Inflammatory macrophage treated with lipopolysaccharide for 1 hour (primary cell): ENCODE measurements at places on chromosomes 12 and 14.

DNA sequence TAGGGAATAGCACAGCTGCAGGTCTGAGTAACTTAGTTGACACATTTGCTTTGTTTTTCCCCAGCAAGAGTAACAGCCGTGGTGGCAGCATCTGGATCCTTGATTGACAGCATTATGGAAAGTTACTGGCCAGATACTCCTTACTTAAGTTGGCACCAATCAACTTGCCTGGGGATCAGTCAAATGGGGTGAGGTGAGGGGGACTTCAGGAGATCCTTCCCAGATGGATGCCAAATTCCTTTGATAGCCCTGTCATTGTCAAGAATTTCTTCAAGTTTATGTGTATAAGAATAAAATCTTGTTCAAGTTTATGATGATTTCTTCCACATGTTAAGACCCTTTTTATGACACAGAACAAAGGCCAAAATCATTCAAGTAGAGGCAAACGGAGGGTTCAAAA is 618.4 kb downstream of the SLC6A15 start:
- no peak for DNase-seq

DNA sequence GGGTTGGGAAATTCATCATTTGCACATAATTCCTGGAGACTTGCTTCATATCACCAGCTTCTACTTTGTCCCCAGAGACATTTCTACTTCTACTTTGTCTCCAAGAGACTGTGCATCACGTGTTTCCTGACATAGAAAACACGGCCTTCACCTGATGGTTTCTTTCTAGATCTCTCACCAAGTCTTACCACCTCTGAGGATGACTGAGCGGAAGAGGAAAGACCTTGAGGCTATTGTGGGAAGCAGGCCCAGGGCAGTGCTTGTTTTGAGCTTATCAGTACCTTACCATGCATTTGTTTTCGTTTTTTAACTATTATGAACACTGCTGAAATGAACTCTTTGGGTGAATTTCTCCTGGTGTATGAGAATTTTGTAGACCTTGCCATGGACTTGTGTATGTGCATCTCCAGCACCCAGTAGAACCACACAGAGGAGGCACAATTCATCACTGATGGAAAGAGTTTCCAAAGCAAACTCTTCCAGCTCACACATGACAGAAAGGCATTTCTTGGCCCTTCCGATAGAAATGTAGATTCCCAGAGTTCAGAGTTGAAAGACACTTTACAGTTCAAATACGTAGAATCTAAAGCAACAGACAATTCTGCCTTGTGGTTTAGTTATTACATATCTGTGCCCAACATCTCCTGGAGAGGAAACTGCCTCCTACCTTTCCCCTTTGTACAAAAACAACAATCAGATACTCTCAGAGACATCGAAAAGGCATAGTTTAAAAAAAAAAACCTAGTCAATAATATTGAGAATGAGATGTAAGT is 434.7 kb downstream of the FUT8 start:
- no peak for DNase-seq

- no peak for DNase-seq
Observed at GRCh38 chr12:28899951-28900350, 249.1 kb upstream of the FAR2 start.

- DNase-seq: no peak
Observed at GRCh38 chr14:48771717-48772116, 814.5 kb downstream of the RPS29 start.

- no peak for DNase-seq
Observed at GRCh38 chr12:114030451-114030850, 64.3 kb upstream of the RBM19 start.

DNA sequence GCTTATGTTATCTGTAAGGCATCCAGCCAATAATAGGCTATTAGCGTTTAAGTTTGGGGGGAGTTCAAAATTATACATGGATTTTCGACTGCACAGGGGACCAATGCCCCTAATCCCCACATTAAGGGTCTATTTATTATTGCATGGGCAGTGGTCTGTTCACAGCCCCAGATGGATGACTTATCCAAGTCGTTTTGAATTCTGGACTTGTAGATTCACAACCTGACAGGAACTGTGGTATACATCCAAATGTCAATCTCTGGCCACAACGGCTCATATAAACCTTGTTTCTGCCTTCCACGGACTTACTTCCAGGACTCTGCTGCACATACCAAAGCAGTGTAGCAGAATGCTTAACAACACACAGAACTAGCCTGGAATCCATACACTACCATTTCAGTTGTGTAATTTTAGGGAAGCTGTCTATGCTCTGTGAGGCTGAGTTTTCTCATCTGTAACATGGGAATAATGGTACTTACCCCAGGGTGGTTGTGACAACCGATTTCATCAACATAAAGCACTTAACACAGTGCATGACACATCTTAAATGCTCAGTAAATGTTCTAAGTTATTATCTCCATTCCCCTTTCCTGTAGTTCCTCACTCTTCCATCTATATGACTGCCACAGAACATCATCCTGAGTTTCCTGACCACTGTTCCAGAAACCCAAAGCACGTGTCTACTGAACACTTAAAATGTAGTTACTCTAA is 3.7 kb downstream of the DDX24 start:
- no peak for DNase-seq

- no peak for DNase-seq
Observed at GRCh38 chr12:2384533-2385351, 332.0 kb downstream of the CACNA1C start.

- DNase-seq: no peak
Observed at GRCh38 chr14:73462815-73463214, 4.5 kb upstream of the NUMB start.

GRCh38 chr12:58980768-58981167 is 60.5 kb upstream of the LRIG3 start:
- no peak for DNase-seq

DNA sequence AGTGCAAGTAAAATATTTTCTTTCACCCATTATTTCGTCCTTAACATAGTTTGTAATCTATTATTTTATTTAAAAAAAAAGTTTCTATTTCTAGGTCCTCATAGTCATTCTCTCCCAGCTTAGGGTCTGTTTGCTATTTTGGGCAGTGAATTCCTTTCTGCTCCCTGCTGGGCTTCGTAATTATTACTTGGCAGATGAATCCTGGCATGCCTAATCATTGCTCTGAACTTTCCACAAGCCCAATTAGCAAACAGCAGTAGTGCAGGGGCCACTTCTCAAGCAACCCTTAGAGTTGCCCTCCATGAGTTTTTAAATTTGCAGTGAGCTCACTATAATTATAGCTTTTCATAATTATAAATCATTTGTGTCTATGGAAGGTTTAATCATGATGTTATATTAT is 1378.3 kb upstream of the SEL1L start:
- no peak for DNase-seq

GRCh38 chr14:29458547-29458946 is 469.1 kb downstream of the PRKD1 start:
- DNase-seq: no peak

DNA sequence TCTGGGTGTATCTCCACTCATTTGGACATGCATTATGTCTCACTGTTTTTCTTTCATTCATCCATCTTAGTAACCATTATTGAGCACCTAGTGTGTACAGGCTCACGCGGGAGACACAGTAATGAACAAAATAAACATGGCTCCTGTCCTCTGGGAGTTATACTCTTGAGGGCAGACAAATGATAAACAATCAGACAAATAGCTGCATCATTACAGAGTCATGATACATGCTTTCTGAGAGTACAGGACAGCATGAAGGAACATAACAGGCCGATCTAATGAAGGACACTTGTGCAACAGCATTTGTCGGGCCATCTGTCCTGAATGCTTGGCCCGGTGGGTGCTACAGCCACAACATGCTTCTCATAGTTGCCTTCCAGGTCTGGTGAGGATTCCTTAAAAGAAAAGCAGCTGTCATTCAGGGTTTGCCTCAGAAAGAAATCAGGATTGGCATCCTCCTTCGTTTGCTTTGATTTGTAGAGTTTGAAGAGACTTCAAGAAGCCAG is 77.2 kb upstream of the EGLN3 start:
- DNase-seq: no peak

DNA sequence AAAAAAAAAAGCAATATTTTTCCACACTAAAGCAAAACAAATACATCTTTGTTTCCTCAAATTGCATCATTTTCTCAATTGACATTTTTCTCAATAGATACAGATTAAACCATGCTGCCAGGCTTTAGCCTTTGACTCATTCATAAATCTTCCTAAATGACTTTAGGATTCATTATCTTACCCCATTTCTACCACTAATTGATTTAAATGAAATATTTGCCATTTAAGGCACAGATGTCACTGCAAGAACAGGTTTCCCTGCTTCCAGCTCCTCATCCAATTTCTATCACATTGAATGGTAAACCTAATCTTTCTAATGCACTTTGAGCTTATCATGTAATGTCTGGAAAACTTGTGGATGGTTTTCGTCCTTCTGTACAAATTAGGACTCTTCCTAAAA is 298.7 kb downstream of the RPL10L start:
- no peak for DNase-seq

GRCh38 chr12:113202300-113203075 is 17.0 kb downstream of the RITA1 start:
- DNase-seq: no peak

DNA sequence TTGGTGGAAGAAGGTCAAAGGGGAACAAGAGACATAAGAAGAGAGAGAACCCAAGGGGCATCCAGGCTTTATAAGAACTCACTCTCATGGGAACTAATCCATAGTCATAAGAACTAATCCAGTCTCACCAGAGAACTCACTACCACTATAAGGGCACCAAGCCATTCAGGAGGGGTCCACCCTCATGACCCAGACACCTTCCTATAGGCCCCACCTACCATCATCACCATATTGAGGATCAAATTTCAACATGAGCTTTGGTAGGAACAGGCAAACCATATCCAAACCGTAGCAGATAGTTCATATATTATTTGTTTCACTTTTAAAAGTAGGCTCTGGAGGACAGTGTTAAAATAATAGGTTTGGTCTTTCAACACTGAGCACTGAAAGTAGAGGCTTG is 350.1 kb downstream of the TMTC2 start:
- DNase-seq: no peak

DNA sequence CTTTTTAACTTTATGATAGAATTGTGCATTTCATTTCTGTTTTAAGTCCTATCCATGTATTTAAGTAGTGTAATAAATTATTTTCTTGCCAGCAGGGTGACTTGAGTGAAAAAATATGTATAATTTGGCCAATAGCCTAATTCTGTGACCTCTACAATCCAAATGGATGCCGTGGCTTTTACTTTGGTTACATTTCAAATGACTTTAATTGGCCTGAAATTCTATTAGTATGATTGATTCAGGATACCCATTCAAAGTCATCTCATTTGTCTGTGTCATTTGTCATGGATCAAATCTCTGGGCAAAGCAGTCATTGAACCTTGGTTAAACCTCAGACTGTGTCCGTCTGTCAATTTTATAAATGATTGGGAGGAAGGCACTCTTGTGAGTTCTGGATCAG is 29.6 kb downstream of the CRADD start:
- DNase-seq: no peak

- DNase-seq: no peak
Observed at GRCh38 chr12:130320536-130320935, 17.2 kb upstream of the PIWIL1 start.

DNA sequence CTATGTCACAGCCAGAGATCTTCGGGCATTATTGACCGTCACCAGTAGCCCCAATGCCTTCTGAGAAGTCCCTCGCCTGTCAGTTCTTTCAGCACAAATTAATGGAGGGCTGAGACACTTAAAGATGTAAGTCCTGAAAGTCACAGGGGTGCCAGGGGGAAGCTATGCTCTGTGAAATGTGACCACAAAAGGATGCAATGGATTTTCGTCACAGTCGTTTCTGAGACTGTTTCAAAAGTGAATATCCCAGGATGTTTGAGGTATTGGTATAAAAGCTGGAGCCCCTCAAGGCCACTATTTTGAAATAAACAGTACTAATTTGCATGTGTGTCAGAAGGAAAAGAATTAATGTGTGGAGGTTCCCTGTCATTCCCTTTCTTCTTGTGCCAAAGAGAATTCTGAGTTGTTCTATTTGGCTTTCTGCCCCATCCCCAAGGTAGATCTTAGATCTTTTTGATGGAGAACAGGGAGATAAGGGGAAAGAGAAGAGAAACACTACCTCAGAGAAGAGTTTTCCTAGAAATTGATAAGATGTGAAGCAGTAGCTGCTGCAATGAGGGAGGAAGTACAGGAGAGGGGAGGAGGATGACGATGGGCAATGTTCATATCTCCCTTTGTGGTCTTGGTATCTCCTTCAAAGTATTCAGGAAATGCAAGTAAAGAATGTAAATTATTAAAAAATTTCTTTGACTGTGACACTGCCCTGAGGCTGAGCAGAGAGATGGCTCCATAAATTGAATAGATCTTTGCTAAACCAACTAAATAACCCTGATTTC is 101.8 kb upstream of the NAP1L1 start:
- peak; percentile 53 for DNase-seq

DNA sequence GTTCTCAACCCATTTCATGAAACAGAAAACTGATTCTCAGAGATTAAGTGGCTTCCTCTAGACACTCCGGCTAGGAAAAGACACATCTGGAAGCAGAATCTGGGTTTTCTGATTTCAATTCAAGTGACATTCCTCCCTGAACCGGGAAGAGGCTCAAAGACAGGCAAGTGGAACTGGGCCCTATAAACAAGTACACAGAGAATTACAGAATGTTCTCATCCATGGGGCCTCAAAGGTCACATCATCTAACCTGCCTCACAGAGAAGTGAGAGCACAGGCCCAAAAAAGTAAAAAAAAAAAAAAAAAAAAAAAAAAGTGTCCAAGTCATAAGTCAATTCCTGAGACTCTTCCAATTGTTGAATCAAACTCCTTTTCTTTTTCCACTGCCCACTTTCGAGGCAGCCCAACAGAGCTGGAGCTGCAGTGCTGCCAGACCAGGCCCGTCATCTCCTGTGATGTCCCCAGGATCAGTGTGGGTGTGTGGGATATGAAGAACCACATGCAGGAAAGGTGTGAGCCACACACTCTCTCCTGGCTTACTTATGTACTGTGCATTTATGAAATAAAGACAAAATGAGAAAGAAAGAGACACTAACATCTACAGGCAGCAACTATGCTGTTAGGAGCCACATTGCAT is 2.8 kb upstream of the KRT1 start:
- DNase-seq: no peak

DNA sequence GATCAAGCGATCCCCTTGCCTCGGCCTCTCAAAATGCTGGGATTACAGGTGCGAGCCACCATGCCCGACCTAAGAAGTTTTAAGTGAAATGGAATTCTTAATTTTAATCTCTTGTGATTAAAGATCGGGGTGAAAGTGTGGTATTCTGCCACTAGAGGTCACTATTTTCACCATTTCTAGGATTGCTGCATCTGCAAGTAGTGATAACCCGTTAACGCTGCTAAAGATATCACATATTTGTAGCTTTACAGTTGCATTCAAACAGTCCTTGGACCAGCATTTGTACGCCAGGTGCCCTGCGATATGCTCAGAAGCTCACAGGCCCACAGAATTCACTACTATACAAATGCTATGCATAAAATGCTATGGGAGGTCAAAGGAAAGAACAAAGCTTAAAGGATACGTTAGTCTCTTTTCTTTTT is 19.3 kb downstream of the CCDC62 start:
- DNase-seq: peak; percentile 36
